ENCODE measurements at places on chromosomes 7 and 10. TPM values are rescaled to one million over a fixed set of nuclear protein-coding genes. Genes with fewer than 3 reads are reported as not detected.

TAS2R4 gene
- 2.1 TPM for total RNA-seq

PNLIP gene
- total RNA-seq, result not detected

GPR15LG gene
- not detected for total RNA-seq

CISD1 gene
- total RNA-seq, result 14.2 TPM

MYPN gene
- 0.16 TPM for total RNA-seq

SLC26A4 gene
- total RNA-seq, result 0.81 TPM

ZNF316 gene
- 7.4 TPM for total RNA-seq

AGAP5 gene
- 0.81 TPM for total RNA-seq

INMT gene
- 0.16 TPM for total RNA-seq

DRGX gene
- not detected for total RNA-seq

SOSTDC1 gene
- not detected for total RNA-seq

KNDC1 gene
- total RNA-seq, result under 0.01 TPM

PRKCQ gene
- 0.16 TPM for total RNA-seq

GJD4 gene
- not detected for total RNA-seq

SLC18A2 gene
- not detected for total RNA-seq

MARCHF5 gene
- 13.0 TPM for total RNA-seq

MMRN2 gene
- total RNA-seq, result 292 TPM

STAM gene
- total RNA-seq, result 21.8 TPM

AKR1C2 gene
- 0.97 TPM for total RNA-seq

GPC2 gene
- 1.3 TPM for total RNA-seq

SPAM1 gene
- not detected for total RNA-seq

SAMD9L gene
- 26.6 TPM for total RNA-seq

NSMCE4A gene
- total RNA-seq, result 46.0 TPM

JAZF1 gene
- total RNA-seq, result 2.9 TPM

Data from bladder microvascular endothelial cell (primary cell).